ENCODE measurements at places on chromosomes 12 and 14. TPM values are rescaled to one million over a fixed set of nuclear protein-coding genes. Genes with fewer than 3 reads are reported as not detected.

- H3K27ac ChIP-seq: no peak overlapping the region
- no peaks in the 10 kb centered on the region for H3K36me3 ChIP-seq
- no peak for DNase-seq
Observed at GRCh38 chr14:65318636-65319506, 93.7 kb upstream of the FUT8 start.

Gene AKAP5
- 0.78 TPM for total RNA-seq

Gene NR2C1
- total RNA-seq: 34.9 TPM

Gene ACOT6
- total RNA-seq: not detected

DNA sequence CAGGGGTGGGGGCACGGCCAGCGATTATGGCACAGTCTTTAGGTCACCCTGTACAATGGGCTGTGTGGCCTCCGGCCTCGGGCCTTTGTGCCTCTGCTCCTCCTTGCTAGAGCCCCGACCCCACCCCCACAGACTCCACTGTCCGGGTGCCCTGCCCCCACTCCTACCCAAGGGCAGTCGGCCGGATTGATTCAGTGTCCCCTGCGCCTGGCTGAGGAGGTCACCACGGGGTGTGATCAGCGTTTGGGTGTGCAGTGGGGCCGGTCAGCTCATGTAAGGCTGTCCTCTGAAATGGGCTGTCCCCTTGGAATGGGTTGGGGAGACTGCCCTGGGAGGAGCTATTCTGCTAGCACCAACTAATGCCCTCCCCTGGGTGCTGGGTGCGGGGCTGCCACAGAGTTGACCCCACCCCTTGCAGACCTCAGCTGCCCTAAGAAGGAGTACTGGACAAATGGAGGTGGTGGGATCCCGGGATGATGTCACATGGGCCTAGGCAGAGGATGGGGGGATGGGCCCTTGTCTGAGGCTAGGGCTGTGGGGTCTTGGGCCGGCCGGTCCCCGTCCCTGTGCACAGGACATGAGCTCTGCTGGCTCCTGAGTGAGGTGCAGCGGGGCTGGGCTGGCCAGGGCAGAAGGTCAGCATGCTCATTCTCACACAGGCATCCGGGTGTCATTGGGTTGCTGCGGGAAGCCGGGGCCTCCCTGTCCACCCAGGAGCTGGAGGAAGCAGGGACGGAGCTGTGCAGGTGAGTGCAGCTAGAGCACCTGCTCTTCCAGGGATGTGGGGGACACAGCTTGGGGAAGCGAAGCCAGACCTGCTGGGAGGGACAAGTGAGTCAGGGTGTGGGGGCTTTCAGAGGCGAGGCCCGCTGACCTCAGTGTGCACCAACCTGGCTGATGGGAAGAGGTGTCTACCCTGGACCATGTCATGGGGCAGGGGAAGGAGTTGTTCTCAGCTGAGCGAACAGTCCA is 23.4 kb downstream of the ASPG start:
- no peak for DNase-seq
- no peaks in the 10 kb centered on the region for H3K4me1 ChIP-seq
- no peak overlapping the region for H3K4me3 ChIP-seq
- H3K27me3 ChIP-seq: no peaks in the 10 kb centered on the region

- no peak overlapping the region for H3K27ac ChIP-seq
- H3K27me3 ChIP-seq: no peaks in the 10 kb centered on the region
- no peaks in the 10 kb centered on the region for H3K4me1 ChIP-seq
- no peak for DNase-seq
Observed at GRCh38 chr12:71578694-71579258, 84.9 kb downstream of the ZFC3H1 start.

Gene MTHFD1
- 36.2 TPM for total RNA-seq

Gene ENDOU
- 0.11 TPM for total RNA-seq

GRCh38 chr14:99137913-99138571 is 134.0 kb downstream of the BCL11B start:
- no peak overlapping the region for H3K4me3 ChIP-seq
- no peak overlapping the region for H3K27ac ChIP-seq
- no peaks in the 10 kb centered on the region for H3K36me3 ChIP-seq
- H3K27me3 ChIP-seq: no peaks in the 10 kb centered on the region
- no peaks in the 10 kb centered on the region for H3K4me1 ChIP-seq

DNA sequence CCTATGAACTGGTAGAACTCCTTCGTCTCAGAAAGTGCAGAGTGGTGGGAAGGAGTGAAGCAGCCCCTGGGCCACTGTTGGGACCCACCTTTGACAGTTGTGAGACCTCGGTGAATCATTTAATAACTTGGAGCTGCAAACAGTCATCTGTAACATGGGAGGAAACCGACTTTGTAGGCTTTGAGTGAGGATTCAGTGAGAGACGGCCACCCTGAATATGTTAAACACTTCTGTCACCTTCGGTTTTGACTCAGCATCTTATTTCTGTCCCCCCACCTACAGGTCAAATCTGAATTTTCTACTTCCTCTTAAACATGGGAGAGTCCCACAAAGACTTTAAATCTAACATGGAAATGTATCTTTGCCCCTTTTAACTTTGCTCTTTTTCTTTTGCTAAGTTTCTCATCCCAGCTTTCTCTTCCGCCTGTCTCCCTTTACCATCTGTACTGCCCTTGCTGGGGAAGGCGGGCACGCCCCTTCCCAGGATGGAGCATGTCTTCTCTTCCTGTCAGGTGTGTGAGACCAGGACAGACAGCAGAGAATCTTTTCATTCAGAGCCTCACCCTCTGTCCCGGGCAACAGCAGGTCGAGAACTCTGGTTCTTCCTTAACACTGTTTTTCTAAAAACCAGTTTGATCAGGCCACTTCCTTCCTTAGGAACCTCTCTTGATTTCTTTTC is 37.1 kb downstream of the ZC3H14 start:
- H3K27me3 ChIP-seq: no peaks in the 10 kb centered on the region
- no peaks in the 10 kb centered on the region for H3K36me3 ChIP-seq
- no peaks in the 10 kb centered on the region for H3K4me1 ChIP-seq

GRCh38 chr14:77212943-77213678 is 31.5 kb downstream of the TMEM63C start:
- no peaks in the 10 kb centered on the region for H3K36me3 ChIP-seq
- no peak overlapping the region for H3K27ac ChIP-seq
- DNase-seq: peak; percentile 58
- no peak overlapping the region for H3K4me3 ChIP-seq

Gene MSI1
- total RNA-seq: 24.2 TPM

DNA sequence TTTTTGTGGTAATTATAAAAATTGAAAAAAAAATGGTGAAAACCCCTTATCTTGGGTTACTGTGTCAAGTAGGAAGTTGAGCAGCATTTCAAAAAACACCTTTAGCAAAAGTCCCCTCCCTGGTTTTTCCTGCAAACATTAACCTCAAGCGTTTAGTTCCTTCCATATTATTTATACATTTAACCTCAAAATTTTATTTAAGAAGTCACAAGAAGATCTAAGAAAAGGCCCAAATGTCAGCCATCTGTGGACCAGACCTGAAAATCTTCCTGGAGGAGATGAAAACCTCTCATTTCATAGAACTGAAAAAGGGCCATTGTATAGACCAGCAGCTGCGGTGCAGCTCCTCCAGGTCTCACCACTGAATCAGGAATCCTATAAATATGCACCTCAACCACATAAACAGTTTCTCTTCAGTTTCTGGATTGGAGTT is 40.4 kb upstream of the BTG1 start:
- no peak overlapping the region for H3K27ac ChIP-seq
- no peaks in the 10 kb centered on the region for H3K36me3 ChIP-seq
- no peaks in the 10 kb centered on the region for H3K4me1 ChIP-seq
- no peak for DNase-seq

- no peak for DNase-seq
- H3K27ac ChIP-seq: no peak overlapping the region
- H3K27me3 ChIP-seq: no peaks in the 10 kb centered on the region
- no peak overlapping the region for H3K4me3 ChIP-seq
- H3K36me3 ChIP-seq: no peaks in the 10 kb centered on the region
Observed at GRCh38 chr12:76006028-76006925, 25.3 kb downstream of the PHLDA1 start.

DNA sequence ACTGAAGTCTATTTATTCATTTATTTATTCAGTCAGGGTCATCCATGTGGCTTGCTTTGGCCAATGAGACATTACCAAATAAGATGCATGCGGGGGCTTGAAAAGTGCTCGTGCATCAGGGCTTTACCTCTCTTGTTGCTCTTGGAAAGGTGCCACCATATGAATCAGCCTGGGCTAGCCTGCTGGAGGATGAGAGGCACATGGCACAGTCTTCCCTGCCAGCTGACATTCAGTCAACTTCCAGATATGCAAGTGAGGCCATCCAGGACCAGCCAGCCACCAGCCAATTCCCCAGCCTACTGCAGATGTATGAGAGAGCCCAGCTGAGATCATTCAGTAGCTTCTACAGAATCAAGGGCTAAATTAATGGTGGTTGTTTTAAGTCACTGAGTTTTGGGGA is 105.2 kb upstream of the RPH3A start:
- H3K27me3 ChIP-seq: peaks cover 6% of the 10 kb centered on the region
- no peak overlapping the region for H3K4me3 ChIP-seq
- H3K4me1 ChIP-seq: no peaks in the 10 kb centered on the region
- H3K27ac ChIP-seq: no peak overlapping the region
- DNase-seq: no peak
- no peaks in the 10 kb centered on the region for H3K36me3 ChIP-seq

- H3K36me3 ChIP-seq: no peaks in the 10 kb centered on the region
- H3K27me3 ChIP-seq: no peaks in the 10 kb centered on the region
- DNase-seq: no peak
- no peak overlapping the region for H3K4me3 ChIP-seq
- H3K4me1 ChIP-seq: no peaks in the 10 kb centered on the region
Observed at GRCh38 chr14:76677534-76678145, 83.6 kb upstream of the VASH1 start.

DNA sequence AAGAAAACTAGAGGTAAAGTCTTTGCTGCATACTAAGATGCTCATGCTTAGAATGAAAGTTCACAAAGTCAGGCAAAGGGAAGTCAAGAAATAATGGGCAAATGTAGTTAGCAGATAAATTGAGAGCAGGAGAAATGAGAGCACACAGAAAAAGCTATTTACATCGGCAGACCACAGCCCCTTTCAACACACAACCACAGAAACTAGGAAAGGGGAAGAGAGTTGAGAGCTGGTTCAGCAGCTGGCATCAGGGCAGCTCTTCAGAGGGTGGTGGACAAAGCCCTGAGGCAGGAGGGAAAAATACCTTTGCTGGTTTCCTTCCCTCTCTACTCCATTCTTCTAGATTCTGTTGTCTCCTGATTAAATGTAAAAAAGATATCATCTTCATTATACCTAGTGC is 95.4 kb upstream of the ANO4 start:
- no peaks in the 10 kb centered on the region for H3K27me3 ChIP-seq
- H3K27ac ChIP-seq: no peak overlapping the region
- H3K36me3 ChIP-seq: no peaks in the 10 kb centered on the region

GRCh38 chr14:20472536-20473169 is 3.4 kb downstream of the PNP start:
- H3K4me1 ChIP-seq: peaks cover 28% of the 10 kb centered on the region
- H3K27ac ChIP-seq: no peak overlapping the region
- H3K4me3 ChIP-seq: no peak overlapping the region
- no peak for DNase-seq
- H3K27me3 ChIP-seq: no peaks in the 10 kb centered on the region

Gene PDZRN4
- 0.28 TPM for total RNA-seq

GRCh38 chr12:107134558-107134957 is 41.2 kb upstream of the CRY1 start:
- H3K36me3 ChIP-seq: no peaks in the 10 kb centered on the region
- H3K27me3 ChIP-seq: no peaks in the 10 kb centered on the region
- H3K4me3 ChIP-seq: no peak overlapping the region
- no peak overlapping the region for H3K27ac ChIP-seq
- no peak for DNase-seq

Gene OAS3
- 8.9 TPM for total RNA-seq

Gene TSHR
- 1.8 TPM for total RNA-seq

Gene DIO2
- total RNA-seq: 2.9 TPM

Gene RNASE7
- not detected for total RNA-seq

Gene GPD1
- total RNA-seq: 8.5 TPM

GRCh38 chr12:131166717-131167116 is 213.0 kb downstream of the ADGRD1 start:
- H3K4me1 ChIP-seq: no peaks in the 10 kb centered on the region
- no peak overlapping the region for H3K27ac ChIP-seq
- H3K36me3 ChIP-seq: no peaks in the 10 kb centered on the region
- no peak overlapping the region for H3K4me3 ChIP-seq
- no peak for DNase-seq

Gene GSG1
- total RNA-seq: not detected

DNA sequence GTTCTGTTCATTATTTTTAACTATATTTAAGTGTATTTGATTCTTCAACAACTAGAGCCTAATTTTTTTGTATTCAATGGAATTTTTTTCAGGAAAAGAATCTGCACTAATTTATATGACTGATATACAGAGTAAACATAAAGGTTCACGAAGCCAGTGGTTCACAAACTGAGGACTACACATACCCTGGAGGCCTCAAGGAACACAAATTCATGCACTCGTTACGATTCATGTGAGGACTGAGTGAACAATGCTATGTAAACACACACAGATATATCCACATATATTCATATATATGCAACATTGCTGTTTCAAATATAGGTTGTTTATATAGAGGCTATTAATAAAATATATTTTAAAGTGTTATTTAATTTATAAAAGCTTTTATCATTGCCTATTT is 137.8 kb downstream of the PHLDA1 start:
- H3K27me3 ChIP-seq: no peaks in the 10 kb centered on the region
- H3K27ac ChIP-seq: no peak overlapping the region
- H3K36me3 ChIP-seq: no peaks in the 10 kb centered on the region
- DNase-seq: no peak

DNA sequence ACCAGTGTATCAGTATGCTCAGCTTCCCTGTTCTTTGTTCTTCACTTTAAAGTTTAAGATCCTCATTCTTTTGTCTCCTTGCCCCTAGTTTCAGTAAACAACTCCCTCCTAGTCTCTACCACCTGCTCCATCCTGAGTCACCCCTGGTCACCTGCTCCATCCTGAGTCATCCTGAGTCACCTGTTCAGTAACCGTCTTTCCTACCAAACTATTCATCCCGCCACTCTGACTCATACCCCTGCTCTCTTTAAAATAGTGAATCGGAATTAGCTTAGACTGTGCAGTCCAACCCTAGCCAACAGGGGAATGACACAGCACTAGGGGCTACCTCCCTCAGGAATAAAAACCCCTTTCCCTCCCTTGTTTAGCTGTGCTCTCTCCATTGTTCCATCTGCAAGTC is 888.1 kb upstream of the MDGA2 start:
- no peaks in the 10 kb centered on the region for H3K4me1 ChIP-seq
- H3K27me3 ChIP-seq: no peaks in the 10 kb centered on the region
- no peak overlapping the region for H3K4me3 ChIP-seq
- no peak for DNase-seq
- no peak overlapping the region for H3K27ac ChIP-seq
- H3K36me3 ChIP-seq: no peaks in the 10 kb centered on the region

Gene EFS
- total RNA-seq: 2.1 TPM

- no peaks in the 10 kb centered on the region for H3K36me3 ChIP-seq
- DNase-seq: no peak
- no peak overlapping the region for H3K27ac ChIP-seq
- H3K4me3 ChIP-seq: no peak overlapping the region
Observed at GRCh38 chr12:19244312-19244711, 114.8 kb downstream of the PLEKHA5 start.

Gene LBHD2
- total RNA-seq: not detected

GRCh38 chr14:72986857-72987256 is 40.0 kb downstream of the ZFYVE1 start:
- H3K36me3 ChIP-seq: peaks cover 18% of the 10 kb centered on the region
- H3K27me3 ChIP-seq: no peaks in the 10 kb centered on the region
- H3K27ac ChIP-seq: no peak overlapping the region
- no peaks in the 10 kb centered on the region for H3K4me1 ChIP-seq
- H3K4me3 ChIP-seq: no peak overlapping the region
- DNase-seq: no peak

- peak within 1 kb of the TSS; percentile 93 for H3K27ac ChIP-seq
- H3K4me1 ChIP-seq: peaks cover 3% of the 10 kb centered on the region
- peak within 1 kb of the TSS; percentile 83 for H3K4me3 ChIP-seq
- DNase-seq: peak; percentile 73
- H3K36me3 ChIP-seq: no peaks in the 10 kb centered on the region
- H3K27me3 ChIP-seq: no peaks in the 10 kb centered on the region
Observed at GRCh38 chr12:63844391-63845341, at the start of gene SRGAP1. Gene SRGAP1, plus strand, starts transcription at chr12:63844700. Its CDS starts 117 bp downstream, at chr12:63844817.

Gene P2RX7
- 4.7 TPM for total RNA-seq

Data from adrenal gland (tissue), 19 donors.